ENCODE measurements at places on chromosomes 2 and 18. TPM values are rescaled to one million over a fixed set of nuclear protein-coding genes. Genes with fewer than 3 reads are reported as not detected.

Gene UGT1A4
- total RNA-seq: not detected

Gene EFR3B
- total RNA-seq: 0.07 TPM

Gene FBXO36
- 0.78 TPM for total RNA-seq

Gene SPRED2
- total RNA-seq: 2.5 TPM

Gene PSMA8
- 0.89 TPM for total RNA-seq

Gene LBX2
- 0.69 TPM for total RNA-seq

Gene ZNF513
- total RNA-seq: 32.8 TPM

DNA sequence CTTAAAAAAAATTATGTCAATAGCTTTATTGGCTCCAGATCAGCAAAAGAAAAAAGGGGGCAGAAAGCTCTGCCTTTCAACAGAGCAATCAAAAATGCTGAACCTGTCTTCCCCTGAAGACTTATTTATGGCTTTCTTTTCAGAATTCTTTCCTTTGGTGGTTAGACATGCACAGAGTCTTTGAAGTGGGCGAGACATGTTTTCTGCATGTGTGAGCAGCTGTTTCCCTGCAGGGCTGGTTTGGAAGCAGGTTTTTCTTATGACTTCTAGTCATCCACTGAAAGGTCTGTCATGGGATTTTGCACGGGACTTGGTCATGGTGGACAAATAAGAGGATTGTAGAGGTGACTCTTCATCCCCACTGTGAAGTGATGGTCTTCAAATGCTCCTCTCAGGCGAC, 160.3 kb downstream of the VAPA start:
- H3K4me3 ChIP-seq: no peak overlapping the region
- H3K27me3 ChIP-seq: no peaks in the 10 kb centered on the region
- no peaks in the 10 kb centered on the region for H3K4me1 ChIP-seq

GRCh38 chr18:74724186-74724585, 126.5 kb downstream of the ZNF407 start:
- no peak overlapping the region for H3K4me3 ChIP-seq
- no peak overlapping the region for H3K27ac ChIP-seq
- H3K36me3 ChIP-seq: peaks cover 34% of the 10 kb centered on the region
- DNase-seq: no peak
- peaks cover 31% of the 10 kb centered on the region for H3K4me1 ChIP-seq
- H3K27me3 ChIP-seq: no peaks in the 10 kb centered on the region

- H3K4me3 ChIP-seq: no peak overlapping the region
- DNase-seq: no peak
- no peak overlapping the region for H3K27ac ChIP-seq
Measured at GRCh38 chr2:30412684-30413570, 34.1 kb upstream of the LCLAT1 start.

- H3K36me3 ChIP-seq: no peaks in the 10 kb centered on the region
- no peak overlapping the region for H3K4me3 ChIP-seq
- no peak for DNase-seq
Measured at GRCh38 chr2:203994735-203995134, 58.2 kb downstream of the ICOS start.

DNA sequence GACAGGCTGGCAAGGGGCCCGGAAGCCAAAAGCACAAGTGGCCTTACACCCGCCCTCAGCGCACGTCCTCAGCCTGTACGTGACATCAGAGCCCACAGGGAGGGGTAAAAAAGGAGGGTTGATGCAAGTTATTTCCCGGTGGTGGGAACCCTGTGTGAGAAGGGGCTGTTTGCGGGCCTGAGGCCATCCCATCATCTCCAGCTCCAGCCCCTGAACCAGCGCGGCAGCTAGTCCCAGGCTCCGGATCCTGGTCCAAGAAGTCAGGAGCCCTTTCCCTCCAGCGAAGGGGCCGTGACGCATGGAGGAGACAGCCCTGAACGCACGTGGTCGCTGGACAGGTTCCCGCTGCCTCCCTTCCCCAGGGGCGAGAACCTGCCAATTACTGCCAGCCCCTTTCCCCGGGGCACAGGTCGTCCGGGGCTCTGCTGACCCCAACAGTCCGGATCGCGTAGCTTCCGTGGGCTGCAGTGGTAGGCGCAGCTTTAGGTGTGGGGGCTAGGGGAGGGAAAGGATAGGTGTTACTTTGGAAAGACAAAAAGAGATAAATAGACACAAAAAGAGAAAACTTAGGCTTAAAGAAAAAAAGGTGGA, 1.3 kb upstream of the LRP2 start:
- peak; percentile 18 for DNase-seq
- H3K4me1 ChIP-seq: peaks cover 38% of the 10 kb centered on the region
- H3K27ac ChIP-seq: no peak overlapping the region
- peaks cover 2% of the 10 kb centered on the region for H3K36me3 ChIP-seq
- peak overlapping the region; percentile 88 for H3K4me3 ChIP-seq
- peaks cover 41% of the 10 kb centered on the region for H3K27me3 ChIP-seq

DNA sequence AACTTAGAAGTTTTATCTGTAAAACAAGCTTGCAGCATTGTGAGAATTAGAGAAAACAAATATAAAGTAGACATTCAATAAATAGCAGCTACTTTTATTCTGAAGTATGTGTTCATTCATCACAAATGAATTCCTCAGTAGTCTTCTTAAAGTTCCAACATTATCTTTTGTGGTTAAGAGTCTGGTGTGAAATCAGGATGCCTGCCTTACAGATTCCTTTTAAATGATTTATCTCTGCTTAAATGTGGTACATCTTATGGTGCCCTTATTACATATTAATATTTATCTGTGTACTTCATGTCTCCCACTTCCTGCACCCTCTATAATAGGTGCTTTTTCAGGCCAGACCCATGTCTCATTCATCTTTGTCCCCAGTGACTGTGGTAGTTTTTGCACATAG, 595.0 kb downstream of the STK39 start:
- DNase-seq: no peak
- H3K4me1 ChIP-seq: no peaks in the 10 kb centered on the region
- no peaks in the 10 kb centered on the region for H3K27me3 ChIP-seq
- no peak overlapping the region for H3K4me3 ChIP-seq
- no peak overlapping the region for H3K27ac ChIP-seq

GRCh38 chr2:51472300-51472699, 440.4 kb upstream of the NRXN1 start:
- H3K27me3 ChIP-seq: no peaks in the 10 kb centered on the region
- no peaks in the 10 kb centered on the region for H3K4me1 ChIP-seq
- H3K27ac ChIP-seq: no peak overlapping the region
- no peaks in the 10 kb centered on the region for H3K36me3 ChIP-seq
- H3K4me3 ChIP-seq: no peak overlapping the region
- no peak for DNase-seq

DNA sequence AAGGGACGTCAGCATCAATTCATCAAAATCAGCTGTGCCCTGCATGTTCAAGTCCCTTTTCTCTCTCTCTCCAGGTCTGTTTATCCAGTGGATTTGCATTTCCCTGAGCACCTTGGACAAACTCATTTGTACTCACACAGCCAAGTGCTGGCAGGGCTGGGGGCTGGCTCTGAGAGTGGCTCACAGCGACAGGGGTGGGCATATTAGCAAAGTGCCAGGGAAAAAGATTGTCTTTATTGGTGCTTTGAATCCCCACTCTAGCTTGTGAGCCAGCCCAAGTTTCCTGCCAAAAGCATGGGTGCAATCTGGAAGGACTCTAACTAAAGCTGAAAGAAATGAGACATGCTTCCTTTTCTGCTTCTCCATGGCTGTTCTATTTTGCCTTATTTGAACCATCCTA, 56.6 kb downstream of the ACOXL start:
- no peaks in the 10 kb centered on the region for H3K4me1 ChIP-seq
- no peak for DNase-seq
- no peak overlapping the region for H3K27ac ChIP-seq
- H3K27me3 ChIP-seq: peaks cover 47% of the 10 kb centered on the region
- H3K4me3 ChIP-seq: no peak overlapping the region

GRCh38 chr2:212953170-212953920, 198.1 kb downstream of the IKZF2 start:
- no peak overlapping the region for H3K27ac ChIP-seq
- no peak for DNase-seq
- H3K4me3 ChIP-seq: no peak overlapping the region
- no peaks in the 10 kb centered on the region for H3K27me3 ChIP-seq
- no peaks in the 10 kb centered on the region for H3K4me1 ChIP-seq

DNA sequence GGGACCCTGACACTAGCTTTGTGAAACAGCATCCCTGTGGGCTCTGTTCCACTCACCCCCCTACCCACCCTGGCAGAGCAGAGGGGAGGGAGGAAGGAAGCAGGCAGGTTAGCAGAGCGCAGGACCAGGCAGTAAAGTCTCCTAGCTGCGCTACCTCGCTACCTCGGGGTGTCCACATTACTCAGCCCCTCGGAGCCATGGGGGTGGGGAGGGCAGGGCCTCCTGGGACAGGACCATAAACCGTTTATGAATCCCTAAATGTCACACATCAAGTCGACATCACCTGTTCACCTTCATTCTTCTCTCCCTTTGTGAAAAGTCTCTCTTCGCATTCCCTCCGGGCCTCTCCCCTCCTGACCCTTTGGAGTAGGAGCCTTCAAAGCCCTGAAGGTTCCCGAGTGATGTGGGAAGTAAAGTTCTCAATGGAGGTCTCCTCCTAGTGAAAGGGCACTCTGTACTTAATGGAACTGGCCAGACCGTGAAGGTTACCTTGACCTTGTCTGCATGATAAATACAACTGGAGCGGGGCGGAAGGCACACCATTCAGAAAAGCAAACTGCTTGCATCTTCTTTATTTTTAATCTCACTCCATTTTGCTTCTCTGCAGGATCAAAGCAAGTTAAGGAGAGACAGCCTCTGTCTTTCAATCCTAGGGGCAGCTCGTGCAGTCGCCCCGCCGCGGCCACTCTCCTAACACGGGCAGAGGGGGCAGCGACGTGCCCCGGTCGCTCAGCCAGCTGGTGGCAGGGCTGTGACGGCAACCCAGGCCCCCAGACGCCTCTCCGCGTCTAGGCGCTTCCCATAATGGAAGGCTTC, 23.7 kb upstream of the SMAD7 start:
- H3K4me1 ChIP-seq: peaks cover 14% of the 10 kb centered on the region
- no peaks in the 10 kb centered on the region for H3K36me3 ChIP-seq
- no peak overlapping the region for H3K27ac ChIP-seq
- peak overlapping the region; percentile 75 for H3K4me3 ChIP-seq
- peaks cover 16% of the 10 kb centered on the region for H3K27me3 ChIP-seq

DNA sequence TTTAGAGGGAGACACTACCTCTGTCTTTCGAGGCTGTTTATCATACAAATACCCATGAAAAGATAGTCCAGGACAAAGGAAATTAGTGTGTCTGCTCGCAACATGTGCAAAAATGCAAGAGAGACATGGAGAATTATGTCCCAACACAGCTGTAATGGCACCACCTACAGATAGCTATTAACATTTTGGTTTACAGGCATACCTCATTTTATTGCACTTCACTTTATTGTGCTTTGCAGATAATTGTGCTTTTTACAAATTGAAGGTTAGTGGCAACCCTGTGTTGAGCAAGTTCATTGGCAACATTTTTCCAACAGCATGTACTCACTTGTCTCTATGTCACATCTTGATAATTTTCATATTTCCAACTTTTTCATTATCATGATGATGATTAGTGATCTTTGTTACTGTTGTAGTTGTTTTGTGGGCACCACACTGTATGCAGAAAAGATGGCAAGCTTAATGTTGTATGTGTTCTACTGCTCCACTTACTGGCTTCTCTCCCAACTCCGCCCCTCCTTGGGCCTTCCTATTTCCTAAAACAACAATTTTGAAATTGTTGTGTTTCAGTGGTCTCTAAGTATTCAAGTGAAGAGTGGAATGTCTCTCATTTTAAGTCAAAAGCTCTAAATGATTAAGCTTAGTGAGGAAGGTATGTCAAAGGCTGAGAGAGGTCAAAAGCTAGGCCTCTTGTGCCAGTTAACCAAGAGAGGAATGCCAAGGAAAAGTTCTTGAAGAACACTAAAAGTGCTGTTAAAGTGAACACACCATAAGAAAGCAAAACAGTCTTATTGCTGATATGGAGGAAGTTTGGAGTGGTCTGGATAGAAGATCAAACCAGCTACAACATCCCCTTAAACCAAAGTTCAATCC, 52.0 kb downstream of the ANKRD12 start:
- no peak for DNase-seq
- H3K4me1 ChIP-seq: peaks cover 29% of the 10 kb centered on the region
- H3K27ac ChIP-seq: no peak overlapping the region

DNA sequence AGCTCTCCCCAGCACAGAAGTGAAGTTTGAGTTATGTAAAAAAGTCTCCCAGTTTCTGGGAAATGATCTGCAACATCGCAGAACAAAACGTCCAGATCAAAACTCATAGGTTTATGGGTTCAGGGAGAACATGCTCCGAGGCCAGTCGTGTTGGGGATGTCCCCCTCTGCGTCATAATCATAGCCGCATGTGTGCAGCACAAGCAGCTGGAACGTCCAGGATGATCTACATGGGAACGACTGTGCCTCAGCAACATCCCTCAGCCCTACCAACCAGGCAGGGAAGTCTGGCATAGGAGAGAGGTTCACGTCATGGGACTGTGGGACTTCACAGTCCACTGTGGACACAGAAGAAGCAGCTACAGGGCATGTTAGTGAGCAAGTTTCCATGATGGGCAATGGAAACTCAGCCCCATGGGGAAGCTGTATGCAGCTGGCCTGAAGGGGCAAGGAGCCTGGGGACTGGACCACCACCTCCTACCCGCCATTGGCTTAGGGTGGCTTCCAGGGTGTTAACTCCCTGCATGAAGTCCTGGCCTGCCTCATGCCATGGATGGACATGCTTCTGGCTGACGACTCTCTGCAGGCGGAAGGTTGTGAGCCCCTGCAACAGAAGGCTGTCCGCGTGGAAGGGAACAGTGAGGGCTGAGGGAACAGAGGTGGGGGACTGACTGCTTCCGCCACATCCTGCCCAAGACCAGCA, 96.9 kb downstream of the COPS8 start:
- peaks cover 17% of the 10 kb centered on the region for H3K27me3 ChIP-seq
- DNase-seq: no peak
- H3K4me1 ChIP-seq: no peaks in the 10 kb centered on the region
- H3K4me3 ChIP-seq: no peak overlapping the region
- H3K36me3 ChIP-seq: no peaks in the 10 kb centered on the region
- no peak overlapping the region for H3K27ac ChIP-seq

GRCh38 chr2:30293303-30293921, 62.1 kb downstream of the LBH start:
- H3K36me3 ChIP-seq: no peaks in the 10 kb centered on the region
- DNase-seq: peak; percentile 42
- peak overlapping the region; percentile 58 for H3K4me3 ChIP-seq
- H3K27me3 ChIP-seq: no peaks in the 10 kb centered on the region
- peak overlapping the region; percentile 95 for H3K27ac ChIP-seq

DNA sequence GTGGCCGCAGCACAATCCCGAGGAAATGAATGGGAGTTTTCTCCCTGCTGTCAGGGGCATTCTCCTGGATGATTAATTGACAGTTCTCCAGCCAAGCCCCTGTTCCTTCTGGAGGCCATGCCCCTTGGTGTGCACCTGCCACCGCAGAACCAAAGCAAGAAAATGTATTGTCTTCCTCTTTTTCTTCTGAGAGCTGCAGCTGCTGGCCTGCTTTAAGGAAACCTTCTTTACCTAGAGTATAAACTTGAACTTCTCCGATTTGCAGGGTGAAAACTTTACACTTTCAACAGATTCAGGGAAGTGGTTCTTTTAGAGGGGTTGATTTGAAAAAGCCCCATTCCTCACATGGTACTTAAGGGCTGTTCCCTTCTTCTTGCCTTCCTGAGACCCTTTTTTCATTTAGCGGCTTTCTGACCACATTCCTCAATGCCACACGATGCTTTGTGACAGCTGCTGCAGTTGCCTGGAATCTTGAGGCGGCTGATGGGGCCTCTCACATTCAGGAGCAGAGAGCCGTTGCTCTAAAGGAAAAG, 402.8 kb downstream of the TXNL1 start:
- no peaks in the 10 kb centered on the region for H3K36me3 ChIP-seq
- H3K27me3 ChIP-seq: no peaks in the 10 kb centered on the region
- H3K4me1 ChIP-seq: peaks cover 39% of the 10 kb centered on the region

GRCh38 chr2:140627136-140627535, 1503.7 kb downstream of the LRP1B start:
- no peaks in the 10 kb centered on the region for H3K27me3 ChIP-seq
- no peak overlapping the region for H3K27ac ChIP-seq
- no peaks in the 10 kb centered on the region for H3K36me3 ChIP-seq
- DNase-seq: no peak
- H3K4me3 ChIP-seq: no peak overlapping the region

Measured in activated B cell treated with CpG ODN at 0.5 μM for 24 hours (primary cell).